Mesothelial cell of epicardium (in vitro differentiated cells): ENCODE measurements at places on chromosomes 4 and X.

DNA sequence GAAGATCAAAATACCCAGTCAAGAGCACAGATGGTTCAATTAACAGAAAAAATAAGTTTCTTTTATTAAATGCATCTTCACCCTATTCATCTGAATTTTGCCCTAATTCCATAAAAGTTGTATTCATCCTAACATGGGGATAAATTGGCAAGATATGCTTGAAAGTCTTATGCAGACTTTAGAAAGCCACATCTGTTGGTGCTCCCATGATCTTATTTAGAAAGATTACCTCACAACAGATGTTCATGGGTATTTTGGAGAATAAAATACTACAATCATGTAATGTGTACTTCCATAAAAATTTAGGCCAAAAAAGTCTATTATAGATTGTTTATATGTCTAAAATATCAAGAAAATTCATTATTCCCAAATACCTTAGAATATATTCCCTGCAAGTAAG is 510.3 kb downstream of the TECRL start:
- DNase-seq = no peak
- no peak overlapping the region for H3K4me3 ChIP-seq
- no peaks in the 10 kb centered on the region for H3K4me1 ChIP-seq
- no peaks in the 10 kb centered on the region for H3K36me3 ChIP-seq
- peaks cover 1% of the 10 kb centered on the region for H3K27me3 ChIP-seq
- no peak overlapping the region for H3K27ac ChIP-seq

DNA sequence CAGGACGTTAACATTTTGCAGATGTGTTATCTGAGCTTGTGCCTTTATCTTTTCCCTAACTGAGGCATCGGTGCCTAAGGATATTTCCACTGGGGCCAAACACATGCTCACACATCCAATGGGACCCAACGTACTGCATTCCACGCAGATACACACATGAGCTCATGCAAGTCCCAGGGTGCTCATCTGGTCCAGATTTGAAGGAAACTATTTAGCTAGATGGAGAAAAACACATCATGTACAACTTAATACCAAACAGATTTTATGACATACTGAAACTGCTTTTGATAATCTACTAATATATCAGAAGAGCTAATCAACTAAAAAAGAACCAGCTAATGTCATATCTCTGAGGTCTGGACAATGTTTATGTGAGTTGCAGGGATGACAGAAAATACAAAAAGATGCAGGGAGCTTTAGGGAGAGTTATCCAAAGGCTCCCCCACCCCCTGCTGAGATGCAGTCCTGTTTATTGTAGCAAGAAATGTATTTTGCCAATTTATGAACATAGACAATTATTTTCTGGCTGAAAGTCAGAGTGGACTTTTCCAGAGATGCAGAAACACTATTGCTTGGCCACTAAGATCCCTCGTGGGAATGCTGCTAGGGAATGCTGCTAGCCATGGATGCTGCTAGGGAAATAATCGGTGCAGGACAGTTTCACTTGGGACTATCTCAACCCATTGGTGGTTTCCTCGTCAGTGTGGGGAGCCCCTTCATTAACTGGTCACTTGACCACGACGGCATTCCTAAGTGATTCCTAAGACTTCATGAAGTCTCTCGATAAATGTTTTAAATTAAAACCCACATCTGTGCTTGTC is 172.8 kb downstream of the SMIM20 start:
- H3K4me1 ChIP-seq = peaks cover 34% of the 10 kb centered on the region
- no peaks in the 10 kb centered on the region for H3K27me3 ChIP-seq
- no peak overlapping the region for H3K27ac ChIP-seq
- no peak overlapping the region for H3K4me3 ChIP-seq

- peaks cover 2% of the 10 kb centered on the region for H3K36me3 ChIP-seq
- no peak for DNase-seq
- H3K4me1 ChIP-seq = no peaks in the 10 kb centered on the region
Observed at GRCh38 chrX:104195489-104196084, 29.3 kb downstream of the FAM199X start.

GRCh38 chr4:15443371-15444160 is 15.7 kb downstream of the C1QTNF7 start:
- no peaks in the 10 kb centered on the region for H3K27me3 ChIP-seq
- peaks cover 18% of the 10 kb centered on the region for H3K4me1 ChIP-seq
- no peak overlapping the region for H3K4me3 ChIP-seq
- H3K36me3 ChIP-seq = peaks cover 9% of the 10 kb centered on the region
- no peak for DNase-seq

DNA sequence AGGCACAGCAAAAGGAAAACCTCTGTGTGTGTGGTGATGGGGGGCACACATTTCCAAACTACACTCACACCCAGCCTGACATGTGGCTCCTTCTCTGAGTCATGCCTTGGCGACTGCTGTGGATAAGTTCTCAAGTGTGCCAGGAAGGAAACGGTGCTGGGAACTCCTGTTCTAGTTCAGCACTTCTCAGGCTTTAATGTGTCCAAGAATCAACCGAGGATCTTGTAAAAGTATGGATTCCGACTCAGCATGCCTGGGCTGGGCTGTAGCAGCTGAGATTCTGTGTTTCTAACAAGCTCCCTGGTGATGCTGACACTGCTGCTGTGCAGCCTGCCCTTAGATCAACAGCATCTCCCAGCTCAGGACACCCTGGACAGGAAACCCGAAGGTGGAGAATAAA is 20.2 kb downstream of the CLNK start:
- peaks cover 43% of the 10 kb centered on the region for H3K27me3 ChIP-seq
- H3K36me3 ChIP-seq = no peaks in the 10 kb centered on the region
- no peak overlapping the region for H3K27ac ChIP-seq
- H3K4me3 ChIP-seq = no peak overlapping the region
- DNase-seq = no peak

GRCh38 chrX:63747331-63747730 is 37.7 kb downstream of the ARHGEF9 start:
- H3K4me1 ChIP-seq = peaks cover 21% of the 10 kb centered on the region
- H3K27me3 ChIP-seq = no peaks in the 10 kb centered on the region
- no peak overlapping the region for H3K27ac ChIP-seq

GRCh38 chrX:22296871-22297270 is 24.2 kb downstream of the CBLL2 start:
- H3K4me3 ChIP-seq = no peak overlapping the region
- no peaks in the 10 kb centered on the region for H3K36me3 ChIP-seq
- no peak overlapping the region for H3K27ac ChIP-seq
- H3K4me1 ChIP-seq = peaks cover 15% of the 10 kb centered on the region
- no peaks in the 10 kb centered on the region for H3K27me3 ChIP-seq

GRCh38 chr4:38154681-38155588 is 194.7 kb downstream of the PTTG2 start:
- DNase-seq = no peak
- H3K27me3 ChIP-seq = peaks cover 21% of the 10 kb centered on the region
- H3K4me3 ChIP-seq = no peak overlapping the region
- H3K36me3 ChIP-seq = no peaks in the 10 kb centered on the region
- peaks cover 31% of the 10 kb centered on the region for H3K4me1 ChIP-seq

GRCh38 chr4:107258359-107258758 is 222.2 kb upstream of the DKK2 start:
- H3K27me3 ChIP-seq = no peaks in the 10 kb centered on the region
- H3K4me1 ChIP-seq = peaks cover 44% of the 10 kb centered on the region
- no peak overlapping the region for H3K4me3 ChIP-seq
- DNase-seq = no peak

- no peaks in the 10 kb centered on the region for H3K36me3 ChIP-seq
- H3K4me3 ChIP-seq = no peak overlapping the region
- H3K27ac ChIP-seq = no peak overlapping the region
Observed at GRCh38 chrX:115339441-115340025, 50.0 kb downstream of the LUZP4 start.

DNA sequence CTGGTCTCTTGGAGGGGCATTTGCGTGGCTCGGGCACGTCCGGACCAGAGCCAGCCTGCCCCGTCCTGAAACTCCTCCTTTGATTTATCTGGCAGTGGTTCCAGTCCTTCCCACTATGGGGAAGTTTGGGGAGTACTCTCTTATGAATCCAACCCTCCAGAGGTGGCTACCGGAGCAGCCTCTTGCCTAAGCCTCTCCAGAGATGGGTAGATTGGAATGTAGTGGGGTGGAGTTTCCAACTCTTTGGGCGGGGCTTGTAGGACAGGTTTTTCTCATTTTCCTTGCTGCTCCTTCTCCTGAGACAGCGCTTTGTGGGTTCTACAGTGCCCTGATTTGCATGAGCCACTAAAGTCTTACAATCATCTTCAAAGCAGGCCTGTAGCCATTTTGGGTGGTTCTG is 60.1 kb upstream of the XAGE1B start:
- no peaks in the 10 kb centered on the region for H3K27me3 ChIP-seq
- DNase-seq = no peak
- peak overlapping the region; percentile 75 for H3K27ac ChIP-seq
- no peak overlapping the region for H3K4me3 ChIP-seq

DNA sequence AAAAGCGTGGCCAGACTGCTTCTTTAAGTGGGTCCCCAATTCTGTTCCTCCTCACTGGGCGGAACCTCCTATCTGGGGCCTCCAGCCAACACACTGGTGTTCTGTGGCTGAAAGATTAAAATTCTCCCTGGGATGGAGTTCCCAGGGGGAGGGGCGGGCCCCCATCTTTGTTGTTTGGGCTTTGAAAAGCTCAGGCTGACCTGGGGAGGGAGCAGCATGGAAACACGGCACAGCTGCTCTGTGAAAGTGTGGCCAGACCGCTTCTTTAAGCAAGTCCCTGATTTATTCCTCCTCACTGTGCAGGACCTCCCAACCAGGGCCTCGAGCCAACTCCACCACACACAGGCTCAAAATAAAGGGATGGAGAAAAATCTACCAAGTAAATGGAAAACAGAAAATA is 219.5 kb downstream of the TMEM47 start:
- DNase-seq = no peak
- no peaks in the 10 kb centered on the region for H3K27me3 ChIP-seq
- no peaks in the 10 kb centered on the region for H3K4me1 ChIP-seq

DNA sequence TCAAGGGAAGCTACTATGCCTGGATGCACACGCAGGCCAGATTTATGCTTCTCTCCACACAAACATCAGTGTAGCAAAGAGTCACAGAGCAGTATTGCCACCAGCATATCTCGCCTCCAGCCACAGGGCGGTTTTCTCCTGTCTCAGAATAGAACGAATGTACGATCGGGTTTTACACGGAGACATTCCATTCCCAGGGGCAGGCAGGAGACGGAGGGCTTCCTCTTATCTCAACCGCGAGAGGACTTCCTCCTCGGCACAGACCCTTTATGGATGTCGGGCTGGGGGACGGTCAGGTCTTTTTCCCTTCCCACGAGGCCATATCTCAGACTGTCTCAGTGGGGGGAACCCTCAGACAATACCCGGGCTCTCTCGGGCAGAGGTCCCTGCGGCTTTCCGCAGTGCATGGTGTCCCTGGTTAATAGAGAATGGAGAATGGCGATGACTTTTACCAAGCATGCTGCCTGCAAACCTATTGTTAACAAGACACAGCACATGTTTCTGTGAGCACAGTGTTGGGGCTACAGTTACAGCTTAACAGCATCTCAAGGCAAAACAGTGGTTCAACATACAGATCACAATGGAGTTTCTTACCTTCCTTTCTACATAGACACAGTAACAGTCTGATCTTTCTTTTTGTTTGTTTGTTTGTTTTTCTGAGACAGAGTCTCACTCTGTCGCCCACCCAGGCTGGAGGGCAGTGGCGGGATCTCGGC is 24.1 kb downstream of the CSF2RA start:
- peaks cover 15% of the 10 kb centered on the region for H3K36me3 ChIP-seq
- peak overlapping the region; percentile 4 for H3K4me3 ChIP-seq
- DNase-seq = no peak
- H3K27ac ChIP-seq = peak overlapping the region; percentile 61

DNA sequence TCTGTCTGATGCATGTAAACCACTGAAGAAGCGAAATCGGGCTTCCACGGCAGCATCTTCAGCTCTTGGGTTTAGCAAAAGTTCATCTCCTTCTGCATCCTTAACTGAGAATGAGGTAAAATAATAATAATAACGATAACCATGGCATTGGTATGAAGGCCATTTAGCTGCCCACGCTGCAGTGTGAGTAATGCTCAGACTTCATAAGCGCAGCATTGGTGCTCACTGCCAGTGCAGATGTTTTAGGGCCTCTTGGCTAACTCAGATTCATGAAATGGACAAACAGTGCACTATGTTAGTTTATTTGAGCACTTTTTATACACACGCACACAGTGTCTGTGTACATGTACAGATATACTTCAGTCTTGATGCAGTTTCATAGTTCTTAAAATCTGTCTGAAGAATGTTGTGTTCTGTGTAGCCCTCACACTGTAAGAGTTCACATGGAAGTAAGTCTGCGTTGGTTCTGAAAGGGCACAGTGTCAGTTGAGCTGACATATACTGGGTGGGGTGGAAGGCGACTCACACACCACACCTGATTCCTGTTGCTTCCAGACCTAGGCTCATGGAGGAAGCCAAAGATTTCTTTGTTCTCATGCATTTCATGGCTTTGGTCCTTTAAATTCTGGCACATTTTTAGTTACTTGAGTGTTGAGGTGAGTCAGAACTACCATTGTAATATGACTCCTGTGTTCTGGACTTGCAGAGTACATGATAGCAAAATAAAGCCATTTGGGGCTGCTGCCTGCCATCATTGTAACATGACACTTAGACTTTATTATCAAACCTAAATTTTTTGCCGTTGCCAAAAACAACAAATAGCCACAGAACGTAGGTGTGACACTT is 68.7 kb downstream of the NSD2 start:
- H3K27me3 ChIP-seq = no peaks in the 10 kb centered on the region
- H3K36me3 ChIP-seq = peaks cover 8% of the 10 kb centered on the region
- peaks cover 14% of the 10 kb centered on the region for H3K4me1 ChIP-seq

DNA sequence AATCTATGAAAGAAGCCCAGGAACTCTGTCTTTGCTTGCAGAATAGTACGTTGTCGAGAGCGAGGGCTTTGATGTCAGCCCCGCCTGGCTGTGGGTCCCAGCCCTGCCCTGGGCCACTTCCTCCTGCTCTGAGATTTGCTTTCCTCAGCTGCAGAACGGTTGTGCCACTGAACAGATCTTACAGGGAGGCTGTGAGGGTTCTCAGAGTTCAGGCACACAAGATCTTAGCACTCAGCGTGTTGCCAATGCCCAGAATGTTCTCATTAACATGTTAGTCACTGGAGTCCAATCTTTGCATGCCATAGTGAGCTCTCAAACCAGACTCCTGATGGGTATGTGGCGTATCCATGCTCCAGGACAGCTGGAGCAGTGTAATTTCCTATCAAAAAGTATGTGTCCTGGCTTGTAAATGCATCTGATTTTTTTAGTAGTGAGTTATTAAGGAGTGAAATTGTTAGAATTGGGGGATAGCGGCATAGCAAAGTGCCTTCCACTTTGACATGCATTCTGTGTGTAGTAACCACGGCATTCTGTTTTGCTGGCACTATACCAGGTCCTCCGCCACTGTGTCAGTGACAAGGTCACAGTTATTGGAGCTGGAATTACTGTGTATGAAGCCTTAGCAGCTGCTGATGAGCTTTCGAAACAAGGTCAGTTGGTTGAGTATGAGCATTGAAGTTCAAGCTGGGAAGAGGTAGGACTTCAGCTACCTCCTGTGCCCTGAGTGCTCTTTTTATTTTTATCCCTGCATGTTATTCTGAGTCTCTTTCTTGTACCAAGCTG is 31.6 kb downstream of the TKTL1 start:
- H3K4me1 ChIP-seq = peaks cover 21% of the 10 kb centered on the region
- H3K36me3 ChIP-seq = no peaks in the 10 kb centered on the region
- no peaks in the 10 kb centered on the region for H3K27me3 ChIP-seq
- no peak for DNase-seq

DNA sequence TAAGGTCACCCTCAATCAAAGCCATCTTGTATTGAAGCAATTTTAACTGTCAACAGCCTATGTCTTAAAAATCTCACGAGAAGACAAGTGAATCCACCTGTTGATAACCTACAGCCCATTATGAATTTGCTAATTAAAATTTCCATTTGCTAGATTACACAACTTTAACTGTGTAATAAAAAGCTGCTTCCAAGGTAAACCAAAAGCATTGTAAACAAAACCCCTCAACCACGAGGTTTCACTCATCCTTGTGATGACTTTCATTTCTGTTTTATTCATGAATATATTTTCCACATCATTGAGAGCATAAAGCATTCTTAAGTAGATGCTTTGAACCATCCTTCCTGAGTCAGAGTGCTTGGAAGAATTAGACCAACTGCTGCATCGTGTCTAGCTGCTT is 217.5 kb upstream of the GYPA start:
- DNase-seq = no peak
- peaks cover 41% of the 10 kb centered on the region for H3K27me3 ChIP-seq
